D721Med (cell line): ENCODE measurements at places on chromosomes 7 and 10.

- DNase-seq: no peak
Measured at GRCh38 chr7:54991341-54991740, 27.5 kb upstream of the EGFR start.

- no peak for DNase-seq
Measured at GRCh38 chr10:30185916-30186315, 126.5 kb upstream of the JCAD start.

- DNase-seq: no peak
Measured at GRCh38 chr10:118395947-118396346, 53.8 kb upstream of the FAM204A start.

DNA sequence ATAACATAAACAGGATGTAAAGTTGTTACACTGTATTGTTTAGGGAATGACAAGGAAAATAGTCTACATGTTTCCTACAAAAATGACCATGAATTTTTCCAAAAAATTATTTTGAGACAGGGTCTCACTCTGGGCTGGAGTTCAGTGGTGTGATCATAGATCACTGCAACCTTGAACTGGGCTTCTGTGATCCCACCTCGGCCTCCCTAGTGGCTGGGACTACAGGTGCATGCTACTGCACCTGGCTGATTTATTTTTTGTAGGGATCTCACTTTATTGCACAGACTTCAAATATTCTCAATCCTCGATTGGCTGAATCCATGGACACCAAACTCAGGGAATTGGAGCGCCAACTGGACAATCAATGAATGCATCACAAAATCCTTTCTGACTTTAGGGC lies 6.6 kb downstream of the CHCHD2 start:
- DNase-seq: no peak

DNA sequence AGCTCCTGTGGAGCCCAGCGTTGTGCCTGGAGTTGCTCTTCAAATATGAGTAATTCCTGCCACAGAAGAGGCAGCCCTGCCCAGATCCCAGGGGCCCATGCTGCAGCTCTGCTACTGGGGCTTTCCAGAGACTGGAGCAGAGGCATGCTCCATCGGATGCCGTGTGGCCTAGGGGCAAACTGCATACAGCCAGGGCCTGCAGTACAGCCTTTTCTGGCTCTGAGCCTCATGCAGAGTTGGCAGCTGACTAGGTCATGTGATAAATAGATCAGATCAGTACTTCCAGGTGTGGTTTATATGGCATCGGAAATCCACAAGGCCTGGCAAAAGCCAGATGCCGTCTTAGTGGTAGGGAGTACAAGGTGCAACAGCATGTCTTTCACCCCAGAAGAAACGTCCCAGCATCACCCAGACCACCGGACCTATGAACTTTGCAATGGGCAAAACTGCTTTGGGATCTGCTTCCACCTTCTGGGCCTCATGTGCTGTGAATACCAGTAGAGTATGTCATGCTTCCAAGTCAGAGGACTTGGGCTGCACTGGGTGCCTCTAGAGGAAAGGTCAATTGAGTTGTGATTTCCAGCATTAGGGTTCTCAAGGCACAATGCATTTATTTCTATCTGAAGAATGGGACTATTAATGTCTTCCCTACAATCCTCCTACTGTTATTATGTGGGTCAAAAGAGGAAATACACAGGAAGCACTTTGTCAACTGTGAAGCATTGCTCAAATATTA lies 250.7 kb upstream of the ZNF32 start:
- DNase-seq: no peak
